GM23248 (cell line): ENCODE measurements at places on chromosomes 6 and 20. TPM values are rescaled to one million over a fixed set of nuclear protein-coding genes. Genes with fewer than 3 reads are reported as not detected.

DNA sequence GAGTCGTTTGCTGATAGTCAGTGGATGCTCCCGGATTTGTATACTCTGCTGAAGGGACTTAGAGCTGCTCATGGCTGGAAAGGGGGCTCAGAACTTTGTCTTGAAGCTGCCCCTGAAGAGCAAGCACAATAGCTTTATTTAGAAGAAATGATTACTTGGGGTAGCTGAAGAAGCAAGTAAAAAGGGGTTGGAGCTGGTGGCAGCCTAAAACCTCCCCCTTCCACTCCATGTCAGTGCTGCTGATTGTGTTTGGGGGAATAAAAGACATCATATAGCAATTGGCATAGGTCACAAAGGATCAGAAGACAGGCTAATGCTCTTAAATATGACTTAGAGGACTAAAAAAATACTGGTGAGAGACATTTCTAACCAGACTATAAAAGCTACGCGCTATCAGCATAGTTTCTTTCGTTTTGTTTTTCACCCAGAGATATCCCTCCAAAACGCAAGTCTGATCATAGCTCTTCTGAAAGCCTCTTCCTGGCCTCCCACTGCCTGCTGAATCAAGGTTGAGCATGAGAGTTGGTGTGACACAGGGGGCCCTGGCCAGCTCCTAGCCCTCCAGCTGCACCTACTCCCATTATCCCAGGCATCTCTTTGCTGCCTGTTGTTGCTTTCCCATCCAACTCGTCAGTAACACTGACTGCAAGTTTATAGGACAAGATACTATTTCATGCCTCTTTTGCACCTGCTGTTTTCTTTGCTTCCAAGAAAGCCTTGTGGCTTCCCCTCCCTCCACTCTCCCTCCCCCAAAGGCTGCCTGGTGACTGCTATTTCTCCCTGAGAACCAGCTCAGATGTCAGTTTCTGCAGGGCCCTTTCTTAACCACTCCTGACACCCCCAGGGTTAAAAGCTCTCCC lies 33.9 kb upstream of the SGK1 start:
- no peaks in the 10 kb centered on the region for H3K27me3 ChIP-seq
- H3K36me3 ChIP-seq = no peaks in the 10 kb centered on the region
- H3K4me1 ChIP-seq = peaks cover 27% of the 10 kb centered on the region
- DNase-seq = no peak

GRCh38 chr6:46940433-46941226 lies 18.9 kb upstream of the ADGRF5 start:
- no peaks in the 10 kb centered on the region for H3K36me3 ChIP-seq
- H3K27me3 ChIP-seq = no peaks in the 10 kb centered on the region
- DNase-seq = no peak
- H3K4me1 ChIP-seq = no peaks in the 10 kb centered on the region
- H3K4me3 ChIP-seq = no peak overlapping the region

Gene TNFRSF6B
- total RNA-seq = 36.9 and 39.9 TPM in 2 replicates

DNA sequence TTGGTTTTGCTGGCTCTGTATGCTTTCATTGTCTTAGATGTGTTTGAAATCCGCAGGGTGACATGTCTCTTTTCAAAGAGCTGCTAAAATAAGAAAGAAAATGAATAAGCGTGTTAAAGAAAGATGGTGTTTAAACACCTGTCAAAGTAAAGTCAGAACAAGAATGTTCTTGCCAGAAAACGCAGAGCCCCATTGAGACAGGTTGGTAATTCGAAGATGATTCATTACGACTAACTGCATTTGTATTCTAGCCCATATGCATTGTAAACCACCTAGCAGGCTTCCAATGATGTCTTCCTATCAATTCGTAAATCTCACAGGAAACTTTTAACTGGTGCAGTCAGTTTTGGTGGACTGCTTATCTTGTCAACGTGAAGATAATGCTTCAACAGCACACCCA lies 16.8 kb downstream of the PHACTR2 start:
- peaks cover 41% of the 10 kb centered on the region for H3K4me1 ChIP-seq
- H3K27me3 ChIP-seq = no peaks in the 10 kb centered on the region
- DNase-seq = no peak

DNA sequence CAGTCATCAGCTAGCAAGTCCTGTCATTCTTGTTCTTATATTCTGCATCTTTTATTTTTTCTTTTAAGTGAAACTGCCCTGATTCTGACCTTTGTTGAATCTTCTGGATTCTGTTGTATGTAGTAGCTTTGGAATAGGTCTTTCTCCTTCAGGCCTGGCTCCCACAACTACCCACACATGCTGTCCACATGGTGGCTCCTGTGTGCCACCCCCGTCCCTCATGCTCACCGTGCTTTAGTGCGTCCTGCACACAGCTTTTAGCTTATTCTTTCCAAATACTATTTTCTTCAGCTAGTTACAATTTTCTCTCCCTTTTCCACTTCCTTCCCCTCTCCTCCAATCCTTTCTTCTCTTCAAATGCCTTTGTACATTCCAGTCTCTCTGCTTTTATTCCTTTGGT lies 61.8 kb downstream of the CTNNBL1 start:
- H3K36me3 ChIP-seq = no peaks in the 10 kb centered on the region
- DNase-seq = peak; percentile 4
- H3K27ac ChIP-seq = no peak overlapping the region
- no peak overlapping the region for H3K4me3 ChIP-seq

Gene NEURL2
- 4.3 and 8.3 TPM in 2 replicates for total RNA-seq

GRCh38 chr6:31587791-31588777 lies 2.0 kb downstream of the LST1 start:
- DNase-seq = no peak
- no peak overlapping the region for H3K27ac ChIP-seq
- no peak overlapping the region for H3K4me3 ChIP-seq
- no peaks in the 10 kb centered on the region for H3K27me3 ChIP-seq
- 0 out of 2 replicates have a peak, but pooled peaks cover 4% of the 10 kb centered on the region for H3K4me1 ChIP-seq

Gene METTL24
- not detected in 2 replicates for total RNA-seq

DNA sequence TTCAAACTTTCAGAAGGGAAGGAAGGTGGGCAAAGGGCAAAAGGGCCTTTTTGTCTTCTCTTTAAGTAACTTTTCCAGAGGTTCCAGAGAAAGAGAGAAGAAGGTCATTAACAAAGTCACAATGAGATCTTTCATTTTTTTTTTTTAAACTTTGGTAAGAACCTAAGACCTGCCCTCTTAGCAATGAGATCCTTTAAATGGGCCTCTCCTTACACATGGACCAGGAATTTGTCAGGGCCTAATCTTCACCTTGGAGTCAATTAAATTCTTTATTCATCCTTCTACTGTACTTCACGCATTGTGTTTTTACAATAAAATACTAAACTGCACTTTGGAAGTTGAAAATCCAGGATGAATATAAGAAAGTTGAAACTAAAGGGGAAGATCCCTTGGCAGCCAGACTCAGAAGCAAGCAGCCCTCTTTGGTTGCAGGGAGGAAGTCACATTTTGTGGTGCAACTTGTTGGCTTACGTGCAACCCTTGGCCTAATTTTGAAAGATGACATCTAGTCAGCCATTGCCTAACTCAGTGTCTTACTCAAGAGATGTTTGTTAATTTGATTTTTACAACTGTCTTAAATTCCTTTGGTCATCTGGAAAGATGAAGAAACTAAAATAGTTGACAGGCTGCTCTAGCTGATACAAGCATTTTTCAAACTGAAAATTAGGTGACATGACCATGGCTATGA lies 11.9 kb upstream of the TMEM170B start:
- DNase-seq = peak; percentile 87
- peaks cover 9% of the 10 kb centered on the region for H3K4me1 ChIP-seq
- H3K4me3 ChIP-seq = no peak overlapping the region; the same call in 1 of the 2 replicates
- peak overlapping the region; percentile 60 for H3K27ac ChIP-seq
- no peaks in the 10 kb centered on the region for H3K36me3 ChIP-seq

DNA sequence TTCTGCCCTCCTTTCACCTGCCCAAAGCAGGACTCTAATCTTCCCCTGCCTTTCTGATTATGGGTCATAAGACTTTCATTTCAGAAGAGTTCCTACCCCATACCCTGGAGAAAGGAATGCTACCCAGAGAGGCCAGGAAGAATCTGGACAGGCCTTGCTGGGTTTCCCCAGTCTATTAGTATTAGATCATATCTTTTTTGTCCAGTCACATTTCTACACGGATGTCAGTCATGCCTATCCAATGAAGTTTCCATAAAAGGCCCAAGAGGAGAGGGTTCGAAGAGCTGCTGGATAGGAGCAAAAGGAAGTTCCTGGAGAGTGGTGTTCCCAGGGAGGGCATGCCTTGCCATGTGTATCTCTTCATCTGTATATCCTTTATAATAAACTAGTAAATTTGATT lies 3.2 kb downstream of the POLH start:
- peak; percentile 34 for DNase-seq
- H3K27me3 ChIP-seq = no peaks in the 10 kb centered on the region
- H3K4me3 ChIP-seq = peak overlapping the region; percentile 98

Gene BIRC7
- not detected in 2 replicates for total RNA-seq
